ENCODE measurements at places on chromosomes 1 and 21.

DNA sequence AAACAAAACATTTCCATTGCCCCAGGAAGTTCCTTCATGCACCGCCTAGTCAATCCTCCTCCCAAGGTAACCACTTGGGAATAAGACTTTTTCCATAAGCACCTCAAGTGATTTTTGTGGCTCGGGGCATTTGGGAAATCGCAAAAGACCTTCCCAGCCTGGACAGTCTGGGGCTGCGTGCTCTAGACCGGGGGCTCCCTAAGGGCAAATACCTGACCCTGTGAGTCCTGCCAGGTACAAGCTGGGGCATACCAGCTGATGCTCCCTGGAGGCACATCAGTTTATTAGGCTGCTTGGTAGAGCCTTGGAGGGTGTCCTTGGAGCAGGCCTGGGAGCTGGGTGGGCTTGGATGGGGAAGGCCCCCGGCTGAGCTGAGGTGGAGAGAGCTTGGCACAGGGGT lies 34.4 kb downstream of the ALPL start:
- no peak for DNase-seq

GRCh38 chr1:248778906-248779305 lies 23.3 kb upstream of the LYPD8 start:
- peak; percentile 19 for DNase-seq

GRCh38 chr1:174954073-174954460 lies 45.7 kb upstream of the CACYBP start:
- DNase-seq = no peak

DNA sequence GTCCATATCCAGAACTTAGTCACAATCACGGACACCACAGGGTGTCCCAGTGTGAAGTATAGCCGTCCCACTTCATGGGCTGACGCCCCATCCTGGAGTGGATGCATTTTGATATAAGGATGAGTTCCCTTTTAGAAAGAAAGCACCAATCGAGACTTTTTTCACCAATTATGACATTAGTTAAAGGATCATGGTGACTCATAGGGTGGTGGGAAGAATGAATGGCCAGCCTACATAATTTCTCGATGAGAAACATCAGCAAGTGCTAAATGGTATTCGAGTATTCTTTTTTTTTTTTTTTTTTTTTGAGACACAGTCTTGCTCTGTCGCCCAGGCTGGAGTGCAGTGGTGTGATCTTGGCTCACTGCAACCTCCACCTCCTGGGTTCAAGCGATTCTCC lies 38.5 kb upstream of the USP1 start:
- no peak for DNase-seq

DNA sequence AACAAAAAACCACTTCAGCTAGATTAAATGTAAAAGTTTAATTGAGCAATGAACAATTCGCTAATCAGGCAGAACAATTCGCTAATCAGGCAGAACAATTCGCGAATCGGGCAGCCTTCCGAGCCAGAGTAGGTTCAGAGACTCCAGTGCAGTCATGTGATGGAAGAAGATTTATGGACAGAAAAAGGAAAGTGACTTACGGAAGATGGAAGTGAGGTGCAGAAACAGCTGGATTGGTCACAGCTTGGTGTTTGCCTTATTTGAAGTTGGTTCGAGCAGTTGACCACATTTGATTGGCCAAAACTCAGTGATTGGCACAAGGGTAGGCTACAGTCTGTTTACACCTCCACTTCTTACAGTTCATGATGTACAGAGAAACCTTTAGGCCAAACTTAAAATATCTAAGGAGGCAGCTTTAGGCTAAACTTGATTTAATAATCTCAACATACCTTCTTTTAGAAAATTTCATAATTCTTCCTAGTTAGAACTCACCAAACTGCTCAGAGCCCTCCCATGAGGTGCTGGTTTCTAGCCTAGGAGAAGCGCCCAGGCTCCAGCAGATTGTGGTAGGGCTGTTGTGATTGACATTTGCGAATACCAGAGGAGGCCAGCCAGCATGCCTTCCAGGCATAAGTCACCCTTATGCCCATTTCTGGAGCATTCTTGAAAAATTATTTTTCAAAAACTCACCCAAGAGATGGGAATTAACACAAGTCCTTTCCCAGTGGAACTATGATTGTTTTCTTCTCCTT lies 22.8 kb upstream of the KCNC4 start:
- DNase-seq = no peak

DNA sequence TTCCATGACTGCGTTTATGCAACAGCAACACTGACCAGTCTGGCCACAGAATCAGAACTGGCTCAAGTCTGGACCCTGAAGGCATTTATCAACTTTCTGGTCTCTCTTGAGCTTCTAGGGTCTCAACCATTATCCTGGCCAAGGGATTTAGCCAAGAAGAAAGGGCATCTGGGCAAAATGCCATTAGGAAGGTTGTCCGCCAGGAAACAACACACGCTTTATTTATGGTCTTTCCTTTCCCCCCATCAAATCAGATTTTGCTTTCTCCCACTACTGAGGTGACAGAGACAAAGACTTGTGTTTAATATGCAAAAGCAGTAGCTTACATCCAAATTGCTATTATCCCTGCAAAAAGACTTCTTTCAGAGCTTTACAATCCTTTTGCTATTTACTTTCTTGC lies 81.6 kb upstream of the PPP2R5A start:
- no peak for DNase-seq

DNA sequence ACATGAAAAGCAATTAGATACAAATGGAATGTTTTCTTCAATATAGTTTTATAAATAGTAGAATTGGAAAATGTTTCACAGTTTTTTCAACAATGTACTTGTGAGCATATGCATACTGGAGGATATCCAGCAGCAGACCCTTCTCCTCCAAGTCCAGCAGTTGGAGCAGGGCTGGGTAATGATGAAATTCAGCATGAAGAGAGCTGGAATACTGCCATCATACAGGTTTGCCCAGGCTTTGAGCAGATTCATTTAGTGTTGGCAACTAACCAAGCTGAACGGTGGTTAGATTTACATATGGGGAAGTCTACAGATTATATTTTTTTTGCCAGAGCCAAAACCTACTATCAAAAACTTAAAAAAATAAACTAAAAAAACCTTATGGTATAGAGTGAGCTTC lies 38.3 kb downstream of the WDR3 start:
- DNase-seq = no peak
